ENCODE measurements at places on chromosomes 3 and 15. TPM values are rescaled to one million over a fixed set of nuclear protein-coding genes. Genes with fewer than 3 reads are reported as not detected.

ATP13A4 gene
- 2.4 TPM for total RNA-seq

HYAL3 gene
- total RNA-seq = 0.74 TPM

STT3B gene
- 117 TPM for total RNA-seq

SCG5 gene
- total RNA-seq = 0.57 TPM

SLCO2A1 gene
- not detected for total RNA-seq

SAMD7 gene
- total RNA-seq = not detected

NLGN1 gene
- total RNA-seq = not detected

DPPA2 gene
- total RNA-seq = not detected

ANKRD63 gene
- not detected for total RNA-seq

DUOX1 gene
- total RNA-seq = 0.17 TPM

NR2F2 gene
- total RNA-seq = not detected

P4HTM gene
- 21.7 TPM for total RNA-seq

C3orf85 gene
- total RNA-seq = not detected

AGBL1 gene
- total RNA-seq = not detected

TM6SF1 gene
- total RNA-seq = 1.7 TPM

STAB1 gene
- 0.17 TPM for total RNA-seq

CCR3 gene
- total RNA-seq = not detected

TRPM1 gene
- total RNA-seq = not detected

DVL3 gene
- total RNA-seq = 19.6 TPM

ST8SIA2 gene
- total RNA-seq = not detected

CHRNA3 gene
- total RNA-seq = not detected

PGBD4 gene
- total RNA-seq = 2.0 TPM

EPHA6 gene
- total RNA-seq = not detected

CHDH gene
- total RNA-seq = 0.35 TPM

GNAT1 gene
- total RNA-seq = not detected

ATP10A gene
- total RNA-seq = 13.0 TPM

ASB14 gene
- not detected for total RNA-seq

ALPK3 gene
- 0.02 TPM for total RNA-seq

CFAP91 gene
- 0.26 TPM for total RNA-seq

C15orf40 gene
- 20.6 TPM for total RNA-seq

EHHADH gene
- total RNA-seq = 2.9 TPM

UBXN7 gene
- total RNA-seq = 62.5 TPM

SERPINI1 gene
- total RNA-seq = 0.76 TPM

WNT5A gene
- not detected for total RNA-seq

NANOGP8 gene
- total RNA-seq = not detected

CFAP100 gene
- not detected for total RNA-seq

SUSD5 gene
- total RNA-seq = not detected

SNX1 gene
- total RNA-seq = 80.7 TPM

COL6A6 gene
- not detected for total RNA-seq

SHC4 gene
- 0.25 TPM for total RNA-seq

ZIC4 gene
- total RNA-seq = not detected

FGD5 gene
- not detected for total RNA-seq

BCL2A1 gene
- 88.7 TPM for total RNA-seq

CRYGS gene
- total RNA-seq = 1.8 TPM

CLDN1 gene
- 0.96 TPM for total RNA-seq
